Right ventricle myocardium superior (tissue), 1 donor: ENCODE measurements at places on chromosomes 13 and 19. TPM values are rescaled to one million over a fixed set of nuclear protein-coding genes. Genes with fewer than 3 reads are reported as not detected.

GRCh38 chr13:71780546-71780945 lies 86.5 kb downstream of the DACH1 start:
- no peak for DNase-seq

The SNRNP70 gene
- total RNA-seq: 105 TPM

DNA sequence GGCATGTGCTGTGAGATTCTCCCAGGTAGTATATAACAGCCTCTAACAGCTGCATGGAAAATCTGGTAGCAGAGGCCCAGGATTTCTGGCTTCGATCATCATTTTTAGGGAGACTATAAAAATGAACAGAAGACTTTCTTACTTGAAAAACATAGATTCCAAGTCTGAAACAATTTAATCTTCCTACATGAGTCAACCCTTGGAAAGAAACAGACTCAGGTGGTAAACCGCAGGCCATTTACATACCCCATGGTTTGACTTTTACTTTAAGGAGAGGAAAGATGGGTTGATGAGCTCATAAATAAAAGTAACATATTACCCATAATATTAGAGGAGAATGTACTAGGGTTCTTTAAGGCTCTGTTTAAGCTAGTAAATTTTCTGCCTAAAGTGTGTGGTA lies 121.6 kb downstream of the CYSLTR2 start:
- DNase-seq: no peak

DNA sequence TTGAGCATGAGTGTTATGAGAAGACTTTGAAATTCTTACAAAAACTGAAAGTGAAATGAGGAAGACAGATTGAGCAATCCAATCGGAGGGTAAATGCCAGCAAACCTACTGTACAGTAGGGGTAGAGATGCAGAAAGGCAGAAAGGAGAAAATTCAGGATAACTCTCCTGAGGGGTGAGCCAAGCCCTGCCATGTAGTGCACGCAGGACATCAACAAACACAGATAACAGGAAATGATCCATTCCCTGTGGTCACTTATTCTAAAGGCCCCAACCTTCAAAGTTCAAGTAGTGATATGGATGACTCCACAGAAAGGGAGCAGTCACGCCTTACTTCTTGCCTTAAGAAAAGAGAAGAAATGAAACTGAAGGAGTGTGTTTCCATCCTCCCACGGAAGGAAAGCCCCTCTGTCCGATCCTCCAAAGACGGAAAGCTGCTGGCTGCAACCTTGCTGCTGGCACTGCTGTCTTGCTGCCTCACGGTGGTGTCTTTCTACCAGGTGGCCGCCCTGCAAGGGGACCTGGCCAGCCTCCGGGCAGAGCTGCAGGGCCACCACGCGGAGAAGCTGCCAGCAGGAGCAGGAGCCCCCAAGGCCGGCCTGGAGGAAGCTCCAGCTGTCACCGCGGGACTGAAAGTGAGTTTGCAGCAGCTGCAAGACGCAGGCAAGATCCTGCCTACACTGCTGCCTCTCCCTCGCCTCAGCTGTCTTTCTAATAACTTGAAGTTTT lies at the start of gene TNFSF13B:
Gene TNFSF13B, plus strand, starts transcription at position 118 of the 728 bp plus-strand sequence. Its CDS starts 178 bp downstream, at position 296.
- DNase-seq: peak; percentile 68

The CPB2 gene
- total RNA-seq: not detected

GRCh38 chr19:35560677-35561076 lies 2.8 kb downstream of the ATP4A start:
- DNase-seq: no peak
